ENCODE measurements at places on chromosomes 11 and 22.

DNA sequence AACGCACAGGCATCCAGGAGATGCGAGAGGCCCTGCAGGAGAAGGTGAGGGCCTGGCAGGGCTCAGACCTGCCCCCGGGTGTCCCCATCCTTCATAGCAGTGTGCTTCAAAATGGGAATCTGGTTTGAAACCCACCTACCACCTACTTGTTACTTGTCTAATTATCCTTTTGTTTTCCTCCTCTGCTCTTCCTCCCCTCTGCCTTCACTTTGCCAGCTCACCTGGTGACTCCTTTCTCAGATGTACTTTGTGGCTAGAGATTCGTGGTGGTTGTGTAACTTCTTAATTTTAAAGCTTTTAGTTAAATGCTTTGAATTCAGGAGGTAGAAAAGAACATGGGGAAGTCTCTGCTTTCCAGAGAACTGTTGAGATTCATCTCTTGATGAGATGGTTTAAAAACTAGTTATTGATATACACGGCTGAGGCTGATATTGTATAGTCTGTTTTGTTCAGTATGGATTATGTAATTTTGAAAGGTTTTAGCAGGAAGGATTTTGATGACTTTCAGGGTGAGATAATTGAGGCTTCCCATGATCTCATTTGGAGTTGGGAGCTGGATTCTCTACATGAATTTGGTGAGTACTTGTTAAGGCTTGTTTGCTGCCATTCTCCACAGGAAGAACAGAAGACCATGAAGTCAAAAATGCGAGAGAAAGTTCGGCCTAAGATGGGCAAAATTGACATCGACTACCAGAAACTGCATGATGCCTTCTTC, 8.0 kb downstream of the SF3B2 start:
- no peak for DNase-seq

GRCh38 chr11:77418155-77418970, 55.5 kb downstream of the PAK1 start:
- no peak for DNase-seq

GRCh38 chr22:38205261-38206128, 3.7 kb downstream of the MAFF start:
- peak; percentile 87 for DNase-seq

DNA sequence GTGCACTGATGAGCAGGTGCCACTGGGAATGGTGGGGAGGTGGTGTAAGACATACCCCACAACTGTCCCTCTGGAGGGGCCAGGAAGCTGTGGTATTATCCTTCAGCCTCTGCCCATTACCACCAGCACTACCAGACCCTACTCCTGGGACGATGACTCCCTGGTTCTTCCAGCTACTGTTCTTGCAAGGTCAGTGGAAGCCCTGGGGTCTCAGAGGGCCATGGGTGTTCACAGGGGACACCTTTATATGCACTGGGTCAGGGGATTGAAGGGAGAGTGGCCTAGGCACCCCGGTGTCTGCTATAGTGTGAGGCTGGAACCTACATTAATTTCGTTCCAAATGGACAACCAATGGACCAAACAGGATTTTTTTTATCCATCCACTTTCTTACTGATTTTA, 102.1 kb downstream of the RPS6KA4 start:
- DNase-seq, result no peak

DNA sequence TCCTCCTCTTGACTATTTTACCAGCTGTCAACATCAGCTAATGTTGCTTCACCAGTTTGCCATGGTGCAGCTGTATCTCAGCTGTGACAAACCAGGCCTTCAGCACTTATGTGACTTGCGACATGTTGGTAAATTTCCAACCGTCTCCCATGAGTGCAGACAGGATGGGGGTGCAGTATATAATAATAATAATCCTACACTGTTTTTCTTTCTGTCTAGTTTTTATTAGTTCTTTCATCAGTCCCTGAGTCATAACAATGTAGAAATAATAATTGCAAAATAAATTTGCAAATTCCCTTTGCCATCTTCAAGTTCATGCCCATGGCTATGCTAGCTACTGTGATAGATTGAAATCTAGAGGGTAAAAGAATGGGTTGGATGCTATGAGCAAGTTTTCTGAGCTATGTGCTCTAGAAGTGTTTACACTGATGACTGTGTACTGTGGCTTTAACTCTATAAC, 4.9 kb downstream of the MMP13 start:
- no peak for DNase-seq

DNA sequence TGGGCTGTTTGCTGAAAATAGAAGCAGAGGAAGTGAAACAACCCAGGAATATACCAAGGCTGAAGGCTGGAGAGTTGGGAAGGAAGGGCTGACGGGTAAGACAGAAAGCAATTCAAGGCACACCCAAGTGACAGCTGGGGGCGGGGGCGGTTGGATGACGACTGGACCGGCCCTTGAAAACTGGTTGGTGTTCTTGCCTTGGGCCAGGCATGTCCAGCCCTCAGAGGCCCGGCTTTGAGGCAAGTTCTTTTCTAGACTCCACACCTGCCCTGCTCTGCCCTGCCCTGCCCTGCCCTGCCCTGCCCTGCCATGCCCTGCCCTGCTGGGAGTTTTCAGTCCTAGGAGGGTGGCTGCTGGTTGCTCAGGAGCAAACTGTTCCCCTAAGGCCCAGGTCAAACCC, 34.2 kb upstream of the CACNG2 start:
- no peak for DNase-seq

DNA sequence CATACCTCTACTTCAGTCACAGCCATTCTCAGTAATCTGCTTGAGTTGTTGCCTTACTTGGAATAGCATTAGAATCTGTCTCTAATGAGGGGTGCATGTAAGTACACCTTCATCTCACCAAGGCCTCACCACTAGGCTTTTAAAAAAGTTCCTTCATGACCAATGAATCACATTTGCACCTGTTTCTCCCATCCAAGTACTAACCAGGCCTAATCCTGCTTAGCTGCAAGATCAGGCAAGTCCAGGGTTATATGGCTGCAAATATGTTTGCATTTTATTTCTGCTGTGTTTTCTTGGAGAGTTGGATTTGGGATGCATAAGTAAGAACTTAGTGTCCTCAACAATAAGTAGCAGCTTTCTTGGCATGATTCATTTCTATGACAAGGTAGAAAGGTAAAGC, 66.9 kb downstream of the BBOX1 start:
- DNase-seq, result no peak

DNA sequence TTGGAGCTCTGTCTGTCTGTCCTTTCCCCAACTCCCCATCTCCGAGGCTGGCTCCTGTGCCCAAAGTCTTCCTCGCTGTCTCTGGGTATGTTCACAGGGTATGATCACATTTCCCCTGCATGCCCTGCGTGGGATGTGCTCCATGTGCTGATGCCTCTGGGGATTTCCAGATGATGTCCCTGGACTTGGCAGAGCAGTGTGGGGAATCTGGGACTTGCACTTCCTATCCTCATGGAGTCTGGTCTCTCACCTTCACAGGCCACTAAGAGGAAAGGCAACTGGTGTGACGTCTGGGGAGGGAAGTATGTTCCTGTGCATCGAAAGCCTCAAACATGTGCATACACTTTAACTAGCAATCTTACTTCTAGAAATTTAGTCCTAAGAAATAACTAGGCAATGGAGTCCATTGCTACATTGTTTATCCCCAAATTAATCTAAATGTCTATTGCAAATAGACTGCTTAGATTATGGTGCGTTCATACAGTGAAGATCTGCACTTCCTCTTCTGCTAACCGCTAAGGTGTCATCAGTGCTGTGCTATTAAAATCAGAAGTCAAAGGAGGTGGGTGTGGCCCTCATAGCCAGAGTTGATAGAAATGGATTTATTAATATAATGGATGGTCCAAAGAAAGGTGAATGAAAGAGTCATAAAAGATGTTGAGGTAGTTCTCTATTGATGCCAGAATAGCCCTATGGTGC, 20.8 kb downstream of the TIMP3 start:
- DNase-seq, result no peak

GRCh38 chr11:27088353-27088752, 47.7 kb downstream of the BBOX1 start:
- DNase-seq, result no peak

- no peak for DNase-seq
These were observed 1.3 kb downstream of the MAP3K11 start for GRCh38 chr11:65612691-65613090.

DNA sequence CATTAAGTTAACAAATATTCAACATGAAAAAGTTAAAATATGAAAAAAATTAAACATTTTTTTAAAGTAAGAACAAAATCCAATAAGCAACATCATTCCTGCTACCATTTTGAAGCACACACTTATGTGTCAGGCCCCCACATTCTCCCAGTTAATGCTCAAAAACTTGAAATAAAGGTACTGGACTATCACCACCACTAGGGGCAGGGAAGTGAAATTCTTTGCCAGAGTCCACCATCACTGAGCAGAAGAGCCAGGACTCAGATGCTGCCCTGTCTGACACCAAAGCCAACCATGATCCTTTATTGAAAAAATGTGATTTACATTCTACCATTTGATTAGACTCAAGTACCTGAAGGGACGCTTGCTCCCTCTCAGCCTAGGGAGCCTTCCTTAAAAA, 39.1 kb downstream of the PITPNB start:
- no peak for DNase-seq

DNA sequence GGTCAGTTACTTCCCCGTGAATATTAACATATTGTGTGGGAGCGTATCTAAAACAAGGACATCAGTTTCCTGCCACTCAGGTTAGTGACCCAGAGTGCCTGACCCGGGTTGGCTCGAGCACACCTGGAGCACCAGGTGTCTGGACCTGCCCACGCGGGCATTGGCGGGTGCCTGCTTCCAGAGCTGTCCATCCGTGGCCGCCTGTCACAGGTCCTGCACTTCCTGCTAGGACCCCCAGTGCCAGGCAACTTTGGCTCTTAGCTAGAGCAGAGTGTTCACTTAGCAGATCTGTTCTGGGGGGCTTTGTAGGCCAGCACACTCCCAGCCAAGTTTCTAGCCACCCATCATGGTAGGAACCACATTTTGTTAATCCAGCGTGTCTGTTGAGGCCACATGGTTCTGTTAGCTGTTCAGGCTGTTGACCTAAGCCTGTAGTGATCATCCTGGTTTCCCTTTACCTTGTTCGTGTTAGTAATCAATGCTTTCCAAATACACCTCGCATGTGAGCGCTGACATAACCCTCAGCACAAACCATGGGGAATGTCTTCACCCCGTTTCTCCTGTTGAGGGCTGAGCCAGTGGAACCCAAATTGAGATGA, 29.5 kb downstream of the MOV10L1 start:
- no peak for DNase-seq

- DNase-seq, result no peak
These were observed 3.0 kb downstream of the BACE1 start for GRCh38 chr11:117313091-117313490.

DNA sequence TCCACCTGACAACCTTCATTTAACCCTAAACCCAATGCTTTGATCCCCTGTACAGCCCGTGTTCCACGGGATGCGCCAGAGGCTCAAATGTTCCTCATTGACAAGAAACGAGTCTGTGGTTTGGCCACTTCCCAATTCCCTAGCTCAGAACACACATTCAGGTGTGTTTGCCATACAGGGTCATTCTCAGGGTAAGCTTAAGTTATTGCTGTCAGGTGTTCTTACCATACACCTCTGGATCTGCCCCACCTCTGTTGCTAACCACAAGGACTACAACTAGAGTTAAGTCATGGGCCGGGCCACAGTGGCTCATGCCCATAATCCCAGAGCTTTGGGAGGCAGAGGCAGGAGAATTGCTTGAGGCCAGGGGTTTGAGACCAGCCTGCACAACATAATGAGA, 45.6 kb upstream of the POLD3 start:
- DNase-seq, result no peak

DNA sequence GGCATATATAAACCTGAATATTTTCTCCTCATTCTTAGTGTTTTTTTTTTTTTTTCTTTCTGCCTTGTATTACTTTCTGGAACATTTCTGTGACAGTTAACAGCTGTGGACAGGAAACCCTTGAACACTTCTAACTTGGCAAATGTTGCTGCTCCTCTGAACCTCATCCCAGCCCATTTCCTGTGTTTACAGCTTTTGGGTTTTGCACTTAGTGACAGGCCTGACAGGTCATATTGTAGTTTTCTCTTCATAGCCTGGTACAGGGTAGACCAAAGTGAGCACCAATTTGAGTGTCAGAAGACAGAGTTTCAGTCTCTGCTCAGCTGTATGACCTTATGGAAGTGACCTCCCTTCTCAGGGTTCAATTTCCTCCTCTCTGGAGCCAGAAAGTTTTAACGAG, 91.6 kb downstream of the STIM1 start:
- peak; percentile 41 for DNase-seq

DNA sequence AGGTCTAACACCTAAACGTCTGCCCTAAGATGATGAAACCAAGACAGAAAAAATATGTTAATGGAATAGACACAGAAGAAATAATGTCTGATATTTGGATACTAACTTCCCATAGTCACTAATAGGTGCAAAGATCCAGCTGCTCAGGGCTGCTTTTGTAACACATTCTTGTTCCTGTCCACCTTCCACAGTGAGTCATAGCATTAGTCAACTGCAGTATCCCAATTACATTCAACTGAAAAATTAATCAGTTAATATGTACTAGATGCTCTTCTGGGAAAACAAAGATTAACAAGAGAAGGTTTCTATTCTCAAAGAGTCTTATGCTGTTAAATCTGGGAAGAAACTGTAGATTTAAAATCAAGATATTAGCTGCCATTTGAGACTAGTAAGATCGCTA, 47.6 kb downstream of the HEPHL1 start:
- DNase-seq, result no peak

DNA sequence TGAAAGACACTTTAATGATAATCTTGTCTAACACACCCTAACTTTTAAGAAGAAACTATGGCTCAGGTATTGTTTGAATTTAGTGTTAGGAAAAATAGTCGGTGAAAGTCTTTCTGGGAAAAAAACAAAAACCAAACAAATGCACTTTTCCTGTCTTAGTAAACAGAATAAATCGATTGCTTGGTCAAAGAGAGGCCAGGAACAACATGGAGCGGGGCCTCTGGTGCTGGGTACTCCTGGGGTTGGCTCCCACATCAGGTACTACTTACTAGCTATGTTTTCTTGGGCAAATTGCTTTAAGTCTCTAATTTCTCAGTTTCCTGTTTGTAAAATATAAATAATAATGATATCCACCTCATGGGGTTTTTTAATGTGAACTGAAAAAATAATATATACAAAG, 46.8 kb downstream of the NAV2 start:
- no peak for DNase-seq

GRCh38 chr22:37862570-37863325, 13.5 kb downstream of the EIF3L start:
- no peak for DNase-seq

GRCh38 chr22:44378380-44378779, 65.6 kb upstream of the SHISAL1 start:
- no peak for DNase-seq

GRCh38 chr22:37981282-37982011, 2.9 kb downstream of the SOX10 start:
- no peak for DNase-seq

- no peak for DNase-seq
These were observed 64.2 kb downstream of the EFCAB6 start for GRCh38 chr22:43747877-43748276.

Data from heart left ventricle (tissue), 16 donors.